ENCODE measurements at places on chromosomes 1 and 21.

GRCh38 chr1:86795316-86795715 lies 90.9 kb downstream of the SH3GLB1 start:
- DNase-seq = no peak

- no peak for DNase-seq
These were observed 17.6 kb downstream of the COL8A2 start for GRCh38 chr1:36107394-36107793.

DNA sequence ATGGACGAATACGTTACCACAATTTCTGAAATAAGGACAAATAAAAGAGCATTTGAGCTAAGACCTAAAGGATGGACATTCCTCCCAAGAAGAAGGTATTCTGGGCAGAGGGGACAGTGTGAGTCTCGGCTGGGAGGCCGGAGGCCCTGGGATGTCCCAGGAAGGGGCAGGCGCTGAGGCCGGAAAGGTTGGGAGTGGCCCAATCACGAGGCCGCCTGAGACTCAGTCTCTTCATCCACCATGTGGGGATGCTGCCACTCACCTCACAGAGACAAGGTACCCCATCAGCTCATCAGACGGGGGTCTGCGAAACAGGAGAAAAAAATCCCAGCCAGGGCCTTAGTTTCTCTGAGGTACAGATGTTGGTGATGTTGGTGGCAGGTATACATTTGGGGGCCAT lies 24.3 kb upstream of the LAPTM5 start:
- no peak for DNase-seq

GRCh38 chr1:197268012-197268411 lies at the start of gene CRB1:
Gene CRB1, plus strand, starts transcription at chr1:197268252. Its CDS starts 161 bp downstream, at chr1:197268413.
- no peak for DNase-seq

- no peak for DNase-seq
These were observed 101.5 kb downstream of the ST6GALNAC3 start for GRCh38 chr1:76176000-76176399.

DNA sequence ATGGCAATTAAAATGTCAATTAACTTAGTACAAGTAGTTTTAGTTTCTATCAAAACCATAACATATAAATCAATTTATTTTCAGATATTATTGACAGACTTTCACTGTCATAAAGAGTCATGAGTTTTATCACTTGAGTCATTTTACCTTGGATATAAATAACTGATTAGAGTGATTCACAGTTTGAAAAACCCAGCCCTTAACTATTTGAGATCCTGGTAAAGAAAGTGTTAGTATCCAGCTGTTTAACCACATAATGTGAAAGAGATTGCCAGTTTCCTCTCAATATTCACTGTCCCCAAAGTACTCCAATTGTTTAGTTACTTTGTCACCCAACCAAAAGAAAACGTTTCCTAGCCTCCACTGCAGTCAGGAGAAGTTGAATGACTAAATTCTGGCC lies 91.3 kb downstream of the UCHL5 start:
- no peak for DNase-seq

GRCh38 chr1:67323087-67323486 lies 15.4 kb downstream of the IL12RB2 start:
- no peak for DNase-seq

- no peak for DNase-seq
These were observed 36.4 kb downstream of the ZNF697 start for GRCh38 chr1:119611701-119612113.

GRCh38 chr1:208243967-208244916 lies at the start of gene PLXNA2:
Gene PLXNA2, minus strand, starts transcription at chr1:208244384. Its CDS starts 26,462 bp downstream, at chr1:208217922.
- no peak for DNase-seq

GRCh38 chr1:113975211-113975895 lies 3.9 kb upstream of the OLFML3 start:
- DNase-seq = no peak

DNA sequence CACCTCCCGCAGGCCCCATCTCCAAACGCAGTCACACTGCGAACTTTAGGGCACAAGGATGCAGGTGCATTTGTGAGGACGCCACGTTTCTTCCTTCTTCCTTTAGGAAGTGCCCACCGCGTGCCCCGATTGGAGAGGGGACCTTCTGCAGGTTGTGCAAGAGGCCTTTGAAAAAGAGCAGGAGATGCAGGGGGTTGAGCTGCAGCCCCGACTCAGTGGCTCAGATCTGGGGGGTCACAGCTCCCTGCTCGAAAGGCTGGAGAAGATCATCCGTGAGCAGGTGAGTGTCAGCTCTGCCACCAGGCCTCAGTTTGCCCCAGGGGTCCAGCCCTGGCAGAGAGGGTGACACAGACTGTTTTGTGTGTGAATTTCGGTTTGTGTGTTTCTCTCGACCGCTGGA lies 31.2 kb upstream of the DIP2A start:
- DNase-seq = no peak

DNA sequence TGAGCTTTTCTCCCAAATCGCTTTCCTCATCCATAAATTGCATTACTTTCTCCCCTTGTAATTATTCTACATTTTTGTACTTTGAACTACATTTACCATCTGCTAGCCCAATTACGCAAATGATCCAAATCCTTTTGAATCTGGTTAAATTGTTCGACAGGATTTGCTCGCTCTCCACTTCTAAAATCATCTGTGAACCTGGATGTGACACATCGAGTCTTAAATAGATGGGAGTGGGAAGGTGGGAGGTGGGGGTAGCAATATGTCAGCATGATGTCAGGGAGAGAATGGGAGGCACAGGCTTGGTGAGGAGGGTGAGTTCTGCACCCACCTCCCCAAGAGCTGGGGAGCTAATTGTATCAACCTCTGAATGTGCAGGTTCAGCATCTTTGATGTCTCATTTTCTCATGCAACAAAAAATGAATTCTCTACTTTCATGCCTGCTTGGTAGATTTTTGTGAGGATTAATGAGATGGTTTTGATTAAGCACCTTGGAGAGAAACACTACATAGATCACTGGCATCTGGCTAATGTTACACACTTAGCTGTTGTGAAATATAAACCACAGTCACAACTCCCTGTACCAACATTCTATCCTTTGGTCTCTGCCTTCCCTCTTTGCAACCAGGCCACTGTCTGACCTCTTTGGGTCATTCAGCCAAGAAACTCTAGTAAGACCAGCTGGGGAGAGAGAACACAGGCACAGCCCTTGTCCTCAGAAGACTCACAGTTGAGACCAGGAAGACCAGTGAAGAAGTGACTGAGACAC lies 165.1 kb downstream of the DAB1 start:
- no peak for DNase-seq

GRCh38 chr1:174405219-174405618 lies 42.5 kb upstream of the GPR52 start:
- no peak for DNase-seq

GRCh38 chr1:9922342-9922741 lies 12.3 kb upstream of the CTNNBIP1 start:
- no peak for DNase-seq

- no peak for DNase-seq
These were observed 149.7 kb upstream of the JUN start for GRCh38 chr1:58933599-58933926.

DNA sequence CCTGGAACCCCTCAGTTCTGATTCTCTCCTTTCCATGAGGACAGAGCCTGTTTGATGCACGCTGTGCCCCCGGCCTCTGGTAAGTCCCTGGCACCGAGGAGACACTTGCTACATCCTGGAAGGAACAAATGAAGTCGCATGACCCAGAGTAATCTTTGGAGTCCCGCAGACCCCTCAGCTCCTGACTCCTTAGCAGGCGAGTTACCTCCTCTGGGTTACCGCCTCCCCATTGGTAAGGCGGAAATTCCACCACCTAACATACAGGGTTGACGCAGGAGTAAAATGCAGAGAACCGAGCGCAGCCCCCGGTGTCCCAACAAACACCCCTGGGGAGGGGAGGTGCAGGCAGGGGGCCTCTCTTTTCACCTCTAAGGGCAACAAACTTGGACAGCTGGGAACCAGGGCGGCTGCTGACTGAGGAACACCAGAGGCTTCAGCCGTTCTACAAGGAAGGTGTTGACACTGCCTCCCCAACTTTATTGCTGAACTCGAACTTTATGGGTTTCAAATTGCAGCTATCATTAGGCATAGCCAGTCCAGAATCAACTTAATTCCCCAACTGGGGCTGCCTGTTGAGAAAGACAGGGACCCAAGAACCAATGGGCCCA lies 115.3 kb upstream of the IFFO2 start:
- DNase-seq = no peak

DNA sequence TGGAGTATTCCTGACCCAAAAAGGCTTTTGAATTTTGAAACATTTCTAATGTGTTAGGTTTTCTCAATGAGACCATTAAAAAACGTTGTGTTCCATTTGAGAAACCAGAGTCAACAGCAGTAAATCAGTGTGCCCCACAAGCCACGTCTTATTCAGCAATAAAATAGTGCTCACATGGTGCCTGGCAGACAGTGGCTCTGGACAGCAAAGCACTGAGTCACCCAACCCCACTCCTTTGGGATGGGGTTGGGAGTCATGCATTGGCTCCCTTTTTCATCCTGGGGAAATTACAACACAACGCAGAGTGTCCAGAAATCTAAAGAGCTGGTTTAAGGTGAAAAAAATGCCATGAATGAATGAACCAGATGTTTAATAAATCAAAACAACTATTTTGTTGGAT lies 46.5 kb downstream of the KCNJ15 start:
- DNase-seq = peak; percentile 27

- no peak for DNase-seq
These were observed 241.4 kb downstream of the TOMM20 start for GRCh38 chr1:234887016-234887900.

DNA sequence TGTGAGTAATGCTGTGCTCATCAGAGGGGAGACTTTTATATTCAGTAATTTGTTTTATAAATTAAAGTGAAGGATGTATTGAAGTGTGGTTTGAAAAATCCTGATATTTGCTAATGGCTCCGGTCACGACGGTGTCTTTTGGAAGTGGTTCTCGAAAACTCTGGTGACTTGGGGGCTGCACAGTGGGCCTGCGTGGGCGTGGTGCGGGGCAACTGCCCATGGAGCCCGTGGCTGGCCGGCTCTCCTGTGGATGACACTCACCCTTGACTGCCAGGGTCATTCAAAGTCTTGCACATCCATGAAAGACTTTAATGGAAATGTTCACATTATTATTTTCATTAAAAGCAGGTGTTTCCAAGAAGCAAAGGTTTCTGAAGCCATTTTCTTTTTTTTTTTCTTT lies 7.7 kb downstream of the FAAP20 start:
- DNase-seq = no peak
